ENCODE measurements at places on chromosomes 16 and 17. TPM values are rescaled to one million over a fixed set of nuclear protein-coding genes. Genes with fewer than 3 reads are reported as not detected.
A peak's percentile ranks its signal among the peaks of the same experiment; 100 is the strongest.

The OR1A1 gene
- total RNA-seq, result not detected

The TBX21 gene
- 2.0 TPM for total RNA-seq

The CHD9NB gene
- 0.42 TPM for total RNA-seq

DNA sequence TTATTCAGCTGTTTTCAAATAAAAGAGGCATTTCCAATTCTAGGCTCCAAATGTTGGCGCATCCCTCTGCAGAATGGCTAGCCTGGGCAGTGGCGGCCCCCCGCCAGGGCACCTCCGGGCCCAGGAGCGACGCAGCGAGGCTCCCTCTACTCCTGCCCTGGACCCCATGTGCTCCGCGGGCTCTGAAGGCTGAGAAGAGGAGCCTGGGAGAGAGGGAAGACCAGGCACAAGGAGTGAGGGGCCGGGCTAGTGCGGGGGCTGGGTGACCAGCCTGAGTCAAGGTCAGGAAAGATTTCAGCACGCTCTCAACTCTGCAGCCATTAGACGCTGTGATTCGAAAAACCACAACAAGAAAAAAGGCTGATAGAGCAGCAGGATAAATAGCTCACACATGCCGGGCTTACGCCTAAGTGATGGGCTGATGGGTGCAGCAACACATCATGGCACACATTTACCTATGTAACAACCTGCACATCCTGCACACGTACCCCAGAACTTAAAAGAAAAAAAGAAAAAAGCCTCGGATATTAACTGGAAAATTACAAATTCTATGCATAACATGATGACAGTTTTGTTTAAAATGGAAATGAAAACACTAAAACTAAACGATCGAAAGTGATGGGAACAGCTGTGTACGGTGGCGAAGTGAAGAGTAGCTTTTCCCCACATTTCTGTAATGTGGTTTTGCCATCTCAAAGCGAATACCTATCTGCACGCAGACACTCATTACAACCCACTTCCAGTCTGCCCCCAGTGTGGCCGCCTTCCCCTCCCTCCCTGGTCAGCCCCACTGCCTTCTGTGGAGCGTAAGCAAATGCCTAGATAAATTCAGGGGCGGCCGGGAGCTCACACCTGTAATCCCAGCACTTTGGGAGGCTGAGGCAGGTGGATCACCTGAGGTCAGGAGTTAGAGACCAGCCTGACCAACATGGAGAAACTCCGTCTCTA lies 44.4 kb downstream of the MAP1LC3B start:
- H3K36me3 ChIP-seq, result no peaks in the 10 kb centered on the region
- no peaks in the 10 kb centered on the region for H3K27me3 ChIP-seq
- DNase-seq, result no peak
- peak overlapping the region; percentile 23 for H3K4me3 ChIP-seq

DNA sequence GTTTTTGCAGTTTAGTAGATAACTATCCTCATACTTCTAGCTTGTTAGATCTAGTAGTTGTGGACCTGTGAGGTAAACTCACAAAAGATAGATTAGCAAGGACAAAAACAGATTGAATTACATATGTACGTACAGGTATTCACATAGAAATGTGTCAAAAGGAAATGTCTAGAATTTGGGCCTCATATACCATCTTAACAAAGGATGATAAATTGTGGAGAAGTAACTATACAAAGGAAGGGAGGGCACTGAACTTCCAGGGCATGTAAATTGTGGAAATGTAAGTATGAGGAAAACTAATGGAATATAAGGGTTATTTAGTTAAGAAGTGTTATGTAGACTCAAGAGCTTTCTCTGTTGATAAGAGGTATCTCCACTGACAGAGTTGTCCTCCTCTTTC lies 477.3 kb downstream of the KCNJ2 start:
- no peak overlapping the region for H3K4me3 ChIP-seq
- H3K4me1 ChIP-seq, result no peaks in the 10 kb centered on the region
- H3K27me3 ChIP-seq, result peaks cover under 1% of the 10 kb centered on the region
- H3K27ac ChIP-seq, result no peak overlapping the region

GRCh38 chr16:31073142-31073969 lies 684 bp downstream of the ZNF668 start:
- DNase-seq, result peak; percentile 95
- H3K27ac ChIP-seq, result peak overlapping the region; percentile 96
- peaks cover 2% of the 10 kb centered on the region for H3K4me1 ChIP-seq
- H3K36me3 ChIP-seq, result peaks cover 23% of the 10 kb centered on the region
- H3K4me3 ChIP-seq, result peak overlapping the region; percentile 74
- H3K27me3 ChIP-seq, result no peaks in the 10 kb centered on the region

- H3K4me3 ChIP-seq, result no peak overlapping the region
- no peak overlapping the region for H3K27ac ChIP-seq
- no peaks in the 10 kb centered on the region for H3K36me3 ChIP-seq
- H3K27me3 ChIP-seq, result no peaks in the 10 kb centered on the region
Measured at GRCh38 chr17:70308618-70309017, 139.3 kb downstream of the KCNJ2 start.

- no peaks in the 10 kb centered on the region for H3K36me3 ChIP-seq
- H3K27me3 ChIP-seq, result no peaks in the 10 kb centered on the region
- H3K4me1 ChIP-seq, result peaks cover 81% of the 10 kb centered on the region
Measured at GRCh38 chr17:77451894-77452852, 311.4 kb downstream of the SEC14L1 start.

DNA sequence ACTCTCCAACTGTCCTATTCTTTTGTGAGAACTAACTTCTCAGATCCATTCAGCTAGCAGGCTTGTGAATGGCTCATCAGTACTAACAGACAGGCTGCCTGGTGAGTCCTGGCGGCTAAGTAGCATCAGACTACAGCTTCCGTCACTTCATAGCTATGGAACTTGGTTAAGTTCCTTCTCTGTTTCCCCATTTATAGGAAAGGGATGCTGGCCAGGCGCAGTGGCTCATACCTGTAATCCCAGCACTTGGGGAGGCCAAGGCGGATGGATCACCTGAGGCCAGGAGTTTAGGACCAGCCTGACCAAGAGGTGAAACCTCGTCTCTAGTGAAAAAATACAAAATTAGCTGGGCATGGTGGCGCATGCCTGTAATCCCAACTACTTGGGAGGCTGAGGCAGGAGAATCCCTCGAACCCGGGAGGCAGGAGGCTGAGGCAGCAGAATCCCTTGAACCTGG lies 49.9 kb upstream of the TANGO6 start:
- H3K4me3 ChIP-seq, result no peak overlapping the region
- H3K4me1 ChIP-seq, result no peaks in the 10 kb centered on the region
- no peak overlapping the region for H3K27ac ChIP-seq
- H3K27me3 ChIP-seq, result no peaks in the 10 kb centered on the region

GRCh38 chr17:76545918-76546555 lies 6.2 kb downstream of the PRCD start:
- H3K4me3 ChIP-seq, result no peak overlapping the region
- peaks cover 74% of the 10 kb centered on the region for H3K4me1 ChIP-seq
- no peaks in the 10 kb centered on the region for H3K27me3 ChIP-seq
- DNase-seq, result no peak
- no peaks in the 10 kb centered on the region for H3K36me3 ChIP-seq
- peak overlapping the region; percentile 83 for H3K27ac ChIP-seq

Measured in heart right ventricle (tissue), 16 donors.